ENCODE measurements at places on chromosomes 3 and 15.
A peak's percentile ranks its signal among the peaks of the same experiment; 100 is the strongest.

- DNase-seq: peak; percentile 67
Measured at GRCh38 chr3:115146032-115146417, 1.1 kb downstream of the ZBTB20 start.

- no peak for DNase-seq
Measured at GRCh38 chr3:150341891-150342290, 66.2 kb upstream of the TSC22D2 start.

- DNase-seq: no peak
Measured at GRCh38 chr3:98322101-98322500, 31.6 kb upstream of the OR5K4 start.

DNA sequence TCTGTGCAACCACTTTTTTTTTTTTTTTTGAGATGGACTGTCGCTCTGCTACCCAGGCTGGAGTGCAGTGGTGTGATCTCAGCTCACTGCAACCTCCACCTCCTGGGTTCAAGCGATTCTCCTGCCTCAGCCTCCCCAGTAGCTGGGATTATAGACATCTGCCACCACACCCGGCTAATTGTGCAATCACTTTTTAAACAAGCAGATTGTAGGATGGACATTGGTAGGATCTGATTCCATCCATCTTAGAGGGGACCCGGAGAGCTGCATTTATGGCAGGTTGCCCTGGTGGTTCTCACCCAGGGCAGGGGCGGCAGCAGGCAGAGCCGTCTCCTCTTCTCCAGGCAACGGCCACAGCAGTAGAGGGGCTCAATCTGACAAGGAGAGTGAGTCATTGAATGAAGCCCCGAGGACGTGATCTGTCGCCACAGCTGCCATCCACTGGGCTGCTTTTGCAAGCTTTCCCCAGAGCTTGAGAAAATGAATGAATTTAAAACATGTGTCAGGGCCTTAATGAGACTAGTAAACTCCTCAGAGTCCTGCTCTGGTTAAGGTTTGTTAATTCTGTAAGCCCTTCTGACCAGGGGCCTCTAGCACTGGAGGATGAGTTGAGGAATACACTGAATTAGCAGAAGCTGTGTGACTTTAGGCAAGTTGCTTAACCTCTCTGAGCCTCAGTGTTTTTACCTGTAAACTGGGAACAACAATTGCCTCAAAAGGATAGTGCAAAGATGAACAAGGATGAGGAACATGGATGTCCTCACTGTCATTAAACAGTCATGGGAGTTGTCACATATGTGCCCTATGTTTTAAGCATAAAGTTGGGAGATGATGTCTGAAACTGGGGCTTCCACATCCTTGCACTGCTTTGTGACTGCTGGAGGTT lies 129.1 kb downstream of the ASB7 start:
- no peak for DNase-seq

DNA sequence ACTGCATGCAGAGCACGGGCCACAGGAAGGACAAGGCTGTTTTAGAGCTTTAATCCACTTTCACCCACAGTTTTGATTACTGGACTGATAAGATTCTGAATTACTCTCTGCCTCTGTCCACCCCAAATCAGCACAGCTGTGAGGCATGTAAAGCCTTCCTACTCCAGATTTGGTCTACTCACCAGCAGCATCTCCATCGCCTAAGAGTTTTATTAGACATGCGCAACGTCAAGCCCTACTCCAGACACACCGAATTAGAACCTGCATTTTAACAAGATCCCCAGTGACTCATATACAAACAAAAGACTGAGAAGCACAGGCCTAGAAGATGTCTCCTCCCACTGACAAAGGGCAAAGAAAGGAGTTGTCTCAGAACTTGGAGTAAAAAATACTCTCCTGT lies 221.2 kb downstream of the TUSC7 start:
- no peak for DNase-seq

DNA sequence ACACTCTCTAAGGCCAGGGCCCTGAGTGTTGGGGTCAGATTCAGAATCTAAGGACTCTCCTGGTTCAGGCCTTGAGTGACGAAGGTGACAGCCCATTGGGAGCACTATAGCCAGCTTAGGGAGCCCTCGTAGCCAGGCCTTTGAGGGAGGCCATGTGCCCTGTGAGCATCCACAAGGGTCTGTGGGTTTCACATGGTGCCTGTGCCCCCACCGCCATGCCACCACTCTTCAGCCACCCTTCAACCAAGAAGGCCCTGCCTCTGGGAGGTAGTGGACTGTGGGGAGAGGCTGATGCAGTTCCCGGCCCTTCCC lies 37.5 kb downstream of the TSPAN3 start:
- DNase-seq: peak; percentile 4

Measured in activated CD4-positive, alpha-beta T cell treated with anti-CD3 and anti-CD28 coated beads for 36 hours (primary cell).